CD4-positive, alpha-beta T cell treated with Interferon alpha-2 for 1 hour (primary cell): ENCODE measurements at places on chromosomes 2 and 18.

DNA sequence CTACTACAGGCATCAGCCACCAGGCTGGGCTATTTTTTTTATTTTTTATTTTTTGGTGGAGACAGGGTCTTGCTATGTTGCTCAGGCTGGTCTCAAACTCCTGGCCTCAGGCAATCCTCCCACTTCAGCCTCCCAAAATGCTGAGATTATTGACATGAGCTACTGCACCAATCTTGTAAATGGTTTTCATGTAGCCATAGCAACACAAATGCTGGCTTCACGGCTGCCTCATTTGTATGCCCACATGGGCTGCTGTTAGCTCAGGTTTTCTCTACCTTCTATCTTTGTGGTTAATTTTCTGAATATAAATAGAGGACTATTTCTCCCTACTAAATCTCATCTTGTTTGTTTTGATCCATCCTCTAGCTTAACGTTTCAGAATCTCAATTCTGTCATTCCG is 58.2 kb downstream of the PLEKHM3 start:
- DNase-seq = no peak

DNA sequence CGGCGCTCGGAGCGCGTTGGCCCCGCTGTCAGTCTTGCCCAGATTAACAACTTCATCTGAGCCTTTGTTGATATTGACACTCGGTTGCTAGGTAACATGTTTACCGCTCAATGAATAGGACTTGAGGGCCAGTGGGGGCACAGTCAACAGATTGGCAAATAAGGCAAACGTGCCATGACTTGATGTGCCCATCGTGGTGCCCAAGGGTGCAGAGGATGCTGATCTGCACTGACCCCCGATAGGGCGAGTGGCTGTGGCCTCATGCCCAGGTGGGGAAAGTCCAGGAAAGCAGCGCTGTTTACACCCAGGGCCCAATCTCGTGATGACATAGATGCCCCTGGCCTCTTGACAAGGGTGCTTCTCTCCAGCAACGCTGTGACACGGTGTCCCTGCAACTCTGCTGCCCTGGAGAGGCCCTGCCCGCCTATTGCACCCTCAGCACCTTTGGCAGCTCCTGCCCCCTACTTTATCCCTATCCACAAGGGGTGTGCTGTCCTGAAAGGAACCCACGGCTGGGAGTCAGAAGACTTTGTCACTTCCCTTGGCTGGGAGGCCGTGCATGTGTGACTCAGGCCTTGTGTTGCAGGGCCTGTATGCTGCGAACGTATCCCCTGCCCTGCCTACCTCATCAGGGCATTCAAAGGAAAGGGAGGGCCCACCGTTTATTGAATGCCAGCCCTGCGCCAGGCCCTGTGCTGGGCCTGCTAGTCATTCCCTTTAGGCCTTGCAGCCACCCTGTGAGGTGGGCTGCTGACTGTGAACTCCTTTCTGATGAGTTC is 158.0 kb downstream of the INHBB start:
- no peak for DNase-seq

DNA sequence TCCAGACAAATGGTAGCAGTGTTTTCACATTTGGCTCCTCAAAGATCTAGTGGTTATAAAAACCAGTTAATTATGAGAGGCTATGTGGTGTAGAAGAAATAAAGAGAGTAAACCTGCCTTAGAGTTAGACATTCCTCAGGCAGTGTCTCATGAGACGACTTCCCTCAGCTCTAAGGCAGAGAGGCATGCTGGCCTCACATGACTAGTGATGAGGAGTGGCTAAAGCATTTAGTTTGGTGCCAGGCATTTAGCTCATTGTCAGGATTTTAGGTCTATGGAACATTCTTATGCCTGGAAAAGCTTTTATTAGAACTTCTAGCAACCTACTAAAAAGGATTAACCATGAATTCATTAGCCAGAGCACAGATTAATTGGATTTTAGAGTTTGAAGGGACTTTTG is 90.3 kb downstream of the RPRM start:
- DNase-seq = no peak

DNA sequence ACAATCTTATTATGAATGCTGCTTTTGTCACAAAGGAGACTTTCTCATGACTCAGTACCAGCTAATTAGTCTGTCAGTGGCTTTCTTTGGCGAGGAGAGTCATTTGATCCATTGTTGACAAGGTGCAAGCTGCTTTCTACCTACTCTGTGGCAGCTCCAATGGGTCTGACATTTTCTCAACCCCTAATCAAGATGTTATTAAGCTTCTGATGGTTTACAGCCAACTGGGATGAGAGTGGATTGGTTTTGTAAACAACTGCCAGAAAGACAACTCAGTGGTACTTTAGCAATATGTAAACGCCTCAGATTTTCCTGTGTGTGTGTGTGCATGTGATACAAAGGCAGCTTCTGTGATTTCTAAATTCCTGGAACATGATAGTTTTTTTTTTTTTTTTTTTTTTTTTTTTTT is 8.2 kb upstream of the CLIP4 start:
- no peak for DNase-seq

GRCh38 chr2:12251121-12251520 is 465.6 kb upstream of the TRIB2 start:
- DNase-seq = no peak

DNA sequence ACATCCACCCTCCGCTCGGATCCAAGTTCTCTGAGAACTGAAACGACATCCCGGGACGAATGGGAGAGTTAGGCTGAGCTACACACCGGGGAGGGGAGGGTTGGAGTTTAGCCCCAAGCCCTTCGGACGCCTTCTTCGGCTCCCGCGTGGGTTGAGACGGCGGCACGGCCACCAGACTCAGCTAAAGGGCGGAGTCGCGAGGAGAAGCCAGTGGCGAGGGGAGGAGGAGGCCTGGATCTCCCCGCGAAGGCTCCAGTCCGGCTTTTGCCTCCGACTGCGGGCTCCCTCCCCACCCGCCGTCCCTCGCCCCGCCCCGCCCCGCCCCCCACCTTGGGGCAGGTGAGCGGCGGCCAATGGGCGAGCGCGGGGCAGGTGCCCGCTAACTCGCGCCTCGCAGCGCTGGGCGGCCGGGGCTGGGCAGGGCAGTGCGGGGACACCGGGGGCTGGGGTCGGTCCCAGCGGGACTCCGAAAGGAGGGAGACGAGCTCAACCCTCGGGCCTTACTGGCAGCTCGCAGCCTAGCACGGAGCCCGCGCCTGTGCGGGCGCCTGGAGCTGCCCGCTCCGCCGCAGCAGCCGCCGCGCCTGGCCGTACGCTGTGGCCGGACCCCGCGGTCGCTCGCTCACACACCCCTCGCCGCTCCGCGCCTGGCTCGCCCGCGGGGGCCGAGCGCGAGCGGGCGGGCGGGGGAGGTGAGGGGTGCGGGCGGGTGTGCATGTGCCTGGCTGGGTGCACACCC is at the start of gene EMX1:
EMX1 (plus strand) TSS at position 382 of the 739 bp plus-strand sequence; CDS start at position 716, 334 bp downstream.
- peak; percentile 50 for DNase-seq
